ENCODE measurements at places on chromosomes 7 and 10.

DNA sequence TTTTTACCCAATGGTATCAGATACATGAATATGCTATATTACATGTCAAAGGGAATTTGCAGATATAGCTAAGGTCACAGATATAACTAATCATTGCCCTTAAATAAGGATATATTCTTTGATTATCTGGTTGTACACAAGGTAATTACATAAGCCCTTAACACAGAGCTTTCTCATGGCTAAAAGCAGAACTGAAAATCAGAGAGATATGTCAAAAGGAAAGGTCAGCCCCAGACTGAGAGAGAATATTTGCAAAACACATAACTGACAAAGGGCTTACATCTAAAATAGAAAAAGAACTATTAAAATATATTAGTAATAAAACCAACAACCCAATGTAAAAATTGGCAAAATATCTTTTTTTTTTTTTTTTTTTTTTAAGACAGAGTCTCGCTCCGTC is 1029.5 kb upstream of the LRRN3 start:
- DNase-seq: no peak

DNA sequence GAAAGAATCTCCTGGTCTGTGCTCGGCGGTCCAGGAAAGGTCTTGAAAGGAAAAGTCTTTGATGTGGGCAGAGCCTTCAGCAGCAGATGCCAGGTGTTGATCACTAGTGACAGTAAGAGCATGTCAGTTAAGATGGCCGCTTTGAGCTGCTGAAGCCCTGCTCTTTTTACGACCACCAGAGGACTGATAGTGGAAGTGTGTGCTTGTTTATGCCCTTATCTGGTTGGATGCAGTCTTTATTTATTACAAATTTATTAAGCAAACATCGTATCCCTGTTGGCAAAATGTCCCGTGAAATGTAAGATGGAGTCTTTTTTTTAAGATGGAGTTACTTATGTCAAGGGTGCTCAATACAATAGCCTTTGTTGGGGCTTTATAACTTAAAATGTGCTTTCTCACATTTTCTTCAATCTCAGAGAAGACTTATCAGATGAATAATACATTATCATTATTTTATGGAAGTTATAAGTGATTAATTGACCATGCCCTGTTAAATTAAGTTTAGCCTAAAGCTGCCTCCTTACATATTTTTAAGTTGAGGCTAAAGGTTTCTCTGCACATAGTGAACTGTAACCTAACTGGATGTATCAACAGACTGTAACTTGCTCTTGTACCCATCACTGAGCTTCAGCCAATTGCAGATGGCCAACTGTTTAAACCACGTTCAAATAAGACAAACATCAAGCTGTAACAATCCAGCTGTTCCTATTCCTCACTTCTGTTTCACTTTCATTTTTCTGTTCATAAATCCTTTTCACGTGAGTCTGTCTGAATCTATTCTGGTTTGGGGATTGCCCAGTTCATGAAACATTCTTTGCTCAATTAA is 97.4 kb upstream of the PIK3CG start:
- no peak for DNase-seq

DNA sequence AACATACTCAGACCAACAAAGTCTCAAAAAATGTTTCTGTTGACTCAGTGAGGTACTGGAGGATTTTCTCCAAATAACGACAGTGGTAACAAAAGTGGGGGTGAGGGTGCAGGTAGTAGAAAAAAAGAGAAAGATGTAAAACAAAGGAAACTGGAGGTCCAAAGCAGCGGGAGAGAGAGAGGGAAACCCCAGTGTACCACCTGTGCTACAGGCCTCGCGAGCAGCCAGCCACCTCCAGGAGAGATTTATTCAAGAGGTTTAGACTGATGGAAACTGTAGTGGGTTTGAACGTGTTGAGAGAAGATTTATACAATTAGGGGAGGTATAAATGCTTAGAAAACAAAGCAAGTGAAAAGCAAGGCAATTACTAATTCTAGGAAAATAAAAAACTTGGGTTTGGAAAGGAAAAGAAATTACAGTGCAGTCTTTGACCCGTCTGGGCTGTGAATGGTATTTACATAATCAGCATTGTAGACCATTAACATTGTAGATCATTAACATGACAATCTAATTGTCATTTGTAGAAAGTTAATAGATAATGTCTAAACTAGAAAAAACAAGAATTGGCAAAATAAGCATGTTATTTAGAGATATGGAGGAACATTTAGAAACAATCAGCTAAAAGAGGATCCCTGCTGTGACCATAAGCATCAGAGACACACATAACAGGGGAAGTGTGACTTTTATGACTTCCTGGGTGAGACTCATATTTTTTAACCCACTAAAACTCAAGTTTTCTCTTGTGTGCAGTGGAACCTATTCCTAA is 180.0 kb downstream of the RELN start:
- no peak for DNase-seq

- no peak for DNase-seq
Observed at GRCh38 chr7:155233311-155234157, 64.1 kb upstream of the INSIG1 start.

GRCh38 chr10:104807581-104808310 is 166.7 kb downstream of the SORCS3 start:
- DNase-seq: no peak

GRCh38 chr10:21314906-21315644 is 210.4 kb downstream of the SKIDA1 start:
- DNase-seq: no peak

DNA sequence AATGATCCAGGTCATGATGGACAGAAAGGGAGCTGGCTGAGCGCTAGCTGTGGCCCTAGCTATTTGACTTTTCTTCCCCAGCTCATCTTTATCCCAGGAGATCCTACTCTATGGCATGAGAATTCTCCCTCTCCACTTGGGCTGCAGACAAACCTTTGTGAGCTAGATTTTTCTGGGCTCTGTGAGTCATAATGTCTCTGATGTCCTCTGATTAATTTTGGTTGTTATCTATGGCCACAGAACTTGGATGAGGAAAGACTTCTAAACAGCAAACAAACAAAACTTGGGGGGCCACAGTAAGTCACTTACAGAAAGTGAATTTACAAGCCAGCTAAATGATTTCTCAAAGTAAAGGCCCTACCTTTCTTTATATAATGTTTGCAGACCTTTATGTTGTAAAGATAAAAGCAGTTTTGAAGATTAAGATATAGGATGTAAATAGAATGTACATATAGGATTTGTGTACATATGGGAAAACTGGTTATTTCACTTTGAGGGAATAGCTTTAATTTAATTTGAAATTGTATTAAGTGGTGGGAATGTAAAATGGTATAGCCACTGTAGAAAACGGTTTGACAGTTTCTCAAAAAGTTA is 10.4 kb downstream of the ABLIM1 start:
- no peak for DNase-seq

- no peak for DNase-seq
Observed at GRCh38 chr7:99920149-99920548, 819 bp upstream of the TRIM4 start.

DNA sequence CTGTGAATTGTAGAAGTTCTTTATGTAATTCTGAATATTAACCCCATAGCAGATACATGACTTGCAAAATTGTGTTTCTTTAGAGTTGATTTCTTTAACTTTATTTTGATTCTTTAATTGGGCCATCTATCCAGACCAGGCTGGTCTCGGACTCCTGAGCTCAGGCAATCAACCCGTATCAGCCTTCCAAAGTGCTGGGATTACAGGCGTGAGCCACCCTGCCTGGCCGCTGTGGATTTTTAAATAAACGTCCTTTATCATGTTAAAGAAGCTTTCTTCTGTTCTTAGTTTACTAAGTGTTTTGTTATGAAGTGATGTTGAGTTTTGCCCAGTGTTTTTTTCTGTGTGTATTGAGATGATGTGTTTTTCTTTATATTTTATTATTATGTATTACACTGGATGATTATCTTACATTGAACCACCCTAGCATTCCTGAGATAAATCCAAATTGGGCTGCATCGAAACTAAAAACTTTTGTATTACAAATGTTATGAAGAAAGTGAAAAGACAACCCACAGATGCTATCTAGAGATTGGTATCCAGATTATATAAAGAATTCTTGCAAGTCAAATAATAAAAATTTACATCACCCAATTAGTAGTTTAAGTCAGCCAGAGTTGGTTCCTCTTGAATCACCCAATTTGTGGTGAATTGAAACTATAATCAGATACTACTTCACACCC is 118.1 kb downstream of the TPST1 start:
- DNase-seq: no peak

GRCh38 chr7:111865430-111865829 is 303.1 kb upstream of the IMMP2L start:
- no peak for DNase-seq

GRCh38 chr7:22920672-22921071 is 93.3 kb downstream of the HYCC1 start:
- no peak for DNase-seq

DNA sequence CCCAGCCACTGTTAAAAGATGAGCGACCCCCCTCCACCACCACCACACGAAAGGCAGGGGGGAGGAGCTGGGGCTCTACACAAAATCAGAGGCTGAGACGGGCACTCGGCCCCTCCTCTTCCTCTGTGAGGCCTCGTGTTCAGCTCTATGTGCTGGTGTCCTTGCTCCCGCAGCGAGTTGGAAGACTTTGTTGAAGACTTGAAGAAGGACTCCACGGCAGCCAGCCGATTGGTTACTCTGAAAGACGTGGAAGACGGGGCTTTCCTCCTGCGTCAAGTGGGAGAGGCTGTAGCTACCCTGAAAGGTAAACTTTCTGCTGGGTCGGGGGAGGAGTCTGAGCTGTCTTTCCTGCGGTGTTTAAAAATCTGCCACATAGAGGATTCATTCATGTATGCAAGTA is 203.7 kb downstream of the ARHGAP21 start:
- no peak for DNase-seq

DNA sequence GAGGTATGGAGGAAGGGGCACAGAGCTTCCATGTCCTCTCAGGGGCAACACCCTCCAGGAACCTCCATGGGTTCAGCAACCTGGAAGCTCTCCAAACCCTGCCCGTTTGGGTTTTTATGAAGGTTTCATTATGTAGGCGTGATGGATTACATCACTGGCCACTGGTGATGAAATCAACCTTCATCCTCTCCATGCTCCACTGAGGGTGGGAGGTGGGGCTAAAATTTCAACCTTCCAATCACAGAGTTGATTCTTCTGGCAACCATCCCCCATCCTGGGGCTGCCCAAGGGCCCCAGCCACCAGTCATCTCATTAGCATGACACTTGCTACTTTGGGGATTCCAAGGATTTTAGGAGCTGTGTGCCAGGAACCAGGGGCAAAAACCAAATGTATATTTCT is 90.1 kb downstream of the TEX36 start:
- no peak for DNase-seq
